ENCODE measurements at places on chromosomes 16 and 17.
A peak's percentile ranks its signal among the peaks of the same experiment; 100 is the strongest.

DNA sequence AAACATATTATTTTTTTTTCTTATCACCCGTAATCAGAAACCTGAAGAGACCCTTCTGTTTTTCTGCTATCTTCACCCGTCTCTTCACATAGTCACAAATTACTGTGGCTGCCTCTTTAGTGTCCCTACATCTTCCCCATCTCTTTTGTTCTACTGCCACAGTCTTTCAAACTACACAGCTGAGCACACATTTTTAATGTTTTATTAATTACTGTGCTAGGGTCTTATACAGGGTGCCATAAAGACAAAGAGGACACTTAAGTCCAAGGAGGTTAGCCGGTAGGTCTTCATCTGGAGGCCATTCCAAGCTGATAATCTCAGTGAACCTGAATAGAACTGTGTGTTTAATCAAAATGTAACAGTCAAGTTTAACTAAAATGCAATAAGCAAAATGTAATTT is 20.7 kb downstream of the CNTNAP4 start:
- H3K27me3 ChIP-seq = no peaks in the 10 kb centered on the region
- DNase-seq = no peak
- H3K4me3 ChIP-seq = no peak overlapping the region
- H3K27ac ChIP-seq = no peak overlapping the region

DNA sequence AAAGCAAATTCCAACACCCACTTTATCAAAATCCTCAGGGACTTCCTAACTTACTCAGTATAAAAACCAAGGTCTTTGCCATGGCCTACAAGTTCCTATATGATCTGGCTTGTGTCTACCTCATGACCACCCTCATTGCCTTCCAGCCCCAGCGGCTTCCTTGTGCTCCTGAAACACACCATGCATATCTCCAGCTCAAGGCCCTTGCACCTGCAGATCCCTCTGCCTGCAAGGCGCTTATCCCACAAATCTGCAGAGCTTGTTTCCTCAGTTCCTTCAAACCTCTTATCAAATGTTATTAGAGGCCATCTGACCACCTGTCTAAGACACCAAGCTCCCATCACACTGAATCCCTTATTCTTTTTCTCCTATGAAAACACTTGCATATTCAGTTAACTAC is 2.6 kb downstream of the BBS2 start:
- H3K4me3 ChIP-seq = no peak overlapping the region
- no peak overlapping the region for H3K27ac ChIP-seq
- no peaks in the 10 kb centered on the region for H3K36me3 ChIP-seq
- H3K4me1 ChIP-seq = no peaks in the 10 kb centered on the region
- H3K27me3 ChIP-seq = no peaks in the 10 kb centered on the region

- H3K4me1 ChIP-seq = no peaks in the 10 kb centered on the region
- peaks cover 79% of the 10 kb centered on the region for H3K36me3 ChIP-seq
Observed at GRCh38 chr16:75629132-75629531, 6.1 kb upstream of the ADAT1 start.

DNA sequence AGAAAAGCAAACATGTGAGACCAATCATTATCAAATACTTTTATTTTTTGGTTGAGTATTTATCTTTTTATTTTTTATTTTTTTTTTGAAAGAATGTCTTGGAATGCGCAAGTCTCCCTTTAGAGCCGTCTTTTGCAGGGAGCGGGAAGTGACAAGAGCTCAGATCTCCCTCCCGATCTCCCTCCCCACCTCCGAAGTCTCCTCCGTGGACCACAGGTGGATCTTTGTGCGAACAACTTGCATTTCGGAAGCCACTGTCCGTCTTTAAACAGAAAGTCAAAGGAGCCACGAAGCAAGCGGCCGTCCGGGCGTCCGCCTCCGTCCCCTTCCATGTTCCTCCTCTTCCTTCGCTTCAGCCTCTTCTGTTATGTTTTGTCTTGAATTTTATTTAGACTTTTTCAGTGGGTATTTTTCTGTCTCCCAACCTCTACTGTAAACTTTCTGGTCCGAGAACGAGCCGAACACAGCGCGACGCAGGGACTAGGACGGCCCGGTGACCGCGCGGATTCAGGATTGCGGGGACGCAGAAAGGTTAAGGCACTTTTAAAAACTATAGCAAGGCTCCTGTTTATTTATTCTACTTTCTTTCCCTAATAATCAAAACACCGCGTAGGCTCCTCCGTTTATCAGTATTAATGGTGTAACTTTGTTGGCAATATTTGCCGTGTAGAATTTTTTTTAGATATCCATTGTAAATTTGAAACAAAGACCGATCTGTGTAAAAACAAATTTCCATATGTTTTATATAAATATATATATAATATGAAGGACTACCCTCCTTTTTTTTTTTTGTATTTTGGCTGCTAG is 3.3 kb downstream of the FOXF1 start:
- DNase-seq = no peak
- H3K27me3 ChIP-seq = peaks cover 89% of the 10 kb centered on the region
- peak overlapping the region; percentile 69 for H3K4me3 ChIP-seq
- H3K27ac ChIP-seq = no peak overlapping the region

GRCh38 chr16:56424791-56425438 is 430 bp downstream of the AMFR start:
- DNase-seq = peak; percentile 45
- H3K27me3 ChIP-seq = no peaks in the 10 kb centered on the region
- H3K27ac ChIP-seq = no peak overlapping the region
- no peaks in the 10 kb centered on the region for H3K36me3 ChIP-seq
- peak overlapping the region; percentile 95 for H3K4me3 ChIP-seq

DNA sequence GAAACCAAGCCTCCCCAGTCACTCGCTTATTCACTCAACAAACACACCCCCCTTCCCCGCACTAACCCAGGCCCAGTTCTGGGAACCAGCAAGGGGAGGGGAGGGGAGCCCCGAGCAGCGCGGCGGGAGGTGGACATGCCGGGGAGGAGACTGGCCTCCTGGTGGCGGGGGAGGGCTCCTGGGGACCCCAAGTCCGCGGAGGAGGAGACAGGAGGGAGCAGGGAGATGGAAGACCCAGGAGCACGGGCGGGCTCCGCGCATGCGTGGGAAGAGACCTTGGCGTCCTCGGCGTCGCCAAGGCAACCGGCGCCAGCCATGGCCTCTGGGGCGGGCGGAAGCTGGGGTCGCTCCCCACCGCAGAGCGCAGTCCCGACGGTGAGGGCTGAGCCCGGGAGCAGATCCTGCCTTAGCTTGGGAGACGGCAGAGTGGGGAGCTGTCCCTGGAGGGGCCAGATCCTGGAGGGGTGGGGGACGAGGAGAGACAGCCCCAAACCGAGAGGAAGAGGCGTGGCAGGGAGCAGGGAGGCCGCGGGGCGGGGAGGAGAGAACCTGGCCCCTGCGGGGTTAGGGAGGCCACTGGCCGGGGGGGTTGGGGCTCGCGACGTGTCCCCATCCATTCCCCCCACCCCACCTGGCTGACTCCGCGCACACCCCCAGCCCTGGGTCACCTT is at the start of gene PRR29:
TSS of gene PRR29 (plus strand) at position 302 of the 671 bp plus-strand sequence. CDS start at position 316, 14 bp downstream.
- peaks cover 6% of the 10 kb centered on the region for H3K27me3 ChIP-seq
- H3K36me3 ChIP-seq = no peaks in the 10 kb centered on the region
- H3K4me3 ChIP-seq = peak within 1 kb of the TSS; percentile 91
- no peak within 1 kb of the TSS for H3K27ac ChIP-seq

DNA sequence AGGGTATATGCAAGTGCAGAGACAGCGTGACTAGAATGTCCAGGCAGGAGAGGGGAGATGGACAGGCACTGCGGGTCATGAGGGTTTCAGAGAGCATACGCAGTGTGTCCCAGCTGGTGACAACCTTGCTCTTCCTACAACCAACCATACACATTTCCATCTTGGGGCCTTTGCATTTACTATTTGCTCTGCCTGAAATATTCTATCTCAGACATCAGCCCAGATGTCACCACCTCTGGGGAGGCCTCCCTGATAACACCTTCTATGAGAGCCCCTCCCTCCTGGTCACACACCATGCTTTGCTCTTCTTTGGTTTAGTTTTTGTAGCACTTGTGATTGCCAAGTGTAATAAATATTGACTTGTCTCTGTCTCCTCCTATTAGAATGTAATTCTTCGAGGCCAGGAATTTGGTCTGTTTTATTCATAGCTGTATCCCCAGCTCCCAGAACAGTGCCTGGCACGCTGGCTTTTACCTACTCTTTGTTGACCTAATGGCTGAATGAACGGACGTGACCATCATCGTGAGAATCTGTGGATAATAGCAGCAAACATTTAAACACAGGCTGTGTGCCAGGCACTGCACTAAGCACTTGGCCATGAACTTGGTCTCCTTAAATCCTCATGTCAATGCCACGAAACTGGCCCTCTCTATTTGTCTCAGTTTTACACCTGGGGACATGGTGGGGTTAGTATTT is 51.9 kb downstream of the PLCG2 start:
- H3K36me3 ChIP-seq = no peaks in the 10 kb centered on the region
- H3K27ac ChIP-seq = no peak overlapping the region
- H3K4me3 ChIP-seq = no peak overlapping the region
- peaks cover 3% of the 10 kb centered on the region for H3K4me1 ChIP-seq

- H3K4me3 ChIP-seq = no peak overlapping the region
- no peak for DNase-seq
- H3K27ac ChIP-seq = no peak overlapping the region
Observed at GRCh38 chr17:4074831-4075495, 67.9 kb downstream of the ZZEF1 start.

DNA sequence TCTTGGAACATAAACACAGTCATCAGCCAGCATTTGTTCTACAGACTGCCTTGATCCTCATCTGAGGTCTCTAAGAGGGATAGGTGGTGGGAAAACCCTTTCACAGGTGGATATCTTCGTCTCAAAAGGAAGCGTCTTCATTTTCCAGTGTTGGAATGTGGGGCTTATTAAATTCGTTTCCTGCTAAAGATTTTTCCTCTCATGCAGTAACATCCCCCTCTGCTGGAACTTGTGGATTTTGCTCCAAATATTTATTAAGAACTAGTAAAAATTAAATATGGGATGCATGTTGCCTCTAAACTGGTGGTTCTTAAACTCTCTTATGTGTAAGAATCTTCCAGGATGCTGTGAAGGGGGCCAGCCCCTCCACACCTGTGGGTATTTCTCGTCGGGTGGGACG is 20.1 kb upstream of the MLYCD start:
- DNase-seq = no peak
- H3K27ac ChIP-seq = no peak overlapping the region
- H3K36me3 ChIP-seq = peaks cover 8% of the 10 kb centered on the region
- H3K27me3 ChIP-seq = no peaks in the 10 kb centered on the region

DNA sequence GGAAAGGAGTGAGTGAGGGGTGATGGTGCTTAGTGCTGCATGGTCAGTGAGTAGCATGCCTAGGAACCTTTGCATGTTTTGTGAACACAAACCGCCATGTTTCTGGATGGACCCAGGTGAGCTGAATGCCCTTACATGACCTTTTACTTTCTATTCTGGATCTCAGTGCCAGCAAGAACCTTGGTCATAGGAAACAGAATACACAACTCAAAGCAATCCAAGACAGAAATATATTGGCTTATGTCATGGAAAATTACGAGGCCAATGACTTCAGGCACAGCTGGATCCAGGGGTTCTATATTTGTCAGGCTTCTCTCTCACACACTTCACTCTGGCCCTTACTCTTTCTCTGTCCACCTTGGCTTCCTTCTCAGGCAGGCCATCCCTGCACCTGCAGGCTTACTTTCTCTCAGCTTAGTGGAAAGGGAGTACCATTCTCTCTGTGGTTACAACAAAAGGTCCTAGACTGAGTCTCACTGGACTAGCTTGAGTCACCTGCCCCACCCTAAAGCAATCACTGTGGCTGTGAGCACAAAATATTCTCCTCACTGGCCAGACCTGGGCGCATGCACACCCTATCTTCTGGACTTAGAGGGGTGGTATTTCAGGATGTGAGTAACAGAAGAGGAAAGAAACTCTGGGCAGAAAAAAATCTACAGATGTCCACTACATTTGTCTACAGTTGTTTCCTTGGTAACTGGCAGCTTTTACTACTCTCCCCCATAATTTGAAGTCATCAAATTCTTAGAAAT is 20.4 kb upstream of the CPNE2 start:
- no peak for DNase-seq
- no peaks in the 10 kb centered on the region for H3K36me3 ChIP-seq
- H3K4me1 ChIP-seq = no peaks in the 10 kb centered on the region

DNA sequence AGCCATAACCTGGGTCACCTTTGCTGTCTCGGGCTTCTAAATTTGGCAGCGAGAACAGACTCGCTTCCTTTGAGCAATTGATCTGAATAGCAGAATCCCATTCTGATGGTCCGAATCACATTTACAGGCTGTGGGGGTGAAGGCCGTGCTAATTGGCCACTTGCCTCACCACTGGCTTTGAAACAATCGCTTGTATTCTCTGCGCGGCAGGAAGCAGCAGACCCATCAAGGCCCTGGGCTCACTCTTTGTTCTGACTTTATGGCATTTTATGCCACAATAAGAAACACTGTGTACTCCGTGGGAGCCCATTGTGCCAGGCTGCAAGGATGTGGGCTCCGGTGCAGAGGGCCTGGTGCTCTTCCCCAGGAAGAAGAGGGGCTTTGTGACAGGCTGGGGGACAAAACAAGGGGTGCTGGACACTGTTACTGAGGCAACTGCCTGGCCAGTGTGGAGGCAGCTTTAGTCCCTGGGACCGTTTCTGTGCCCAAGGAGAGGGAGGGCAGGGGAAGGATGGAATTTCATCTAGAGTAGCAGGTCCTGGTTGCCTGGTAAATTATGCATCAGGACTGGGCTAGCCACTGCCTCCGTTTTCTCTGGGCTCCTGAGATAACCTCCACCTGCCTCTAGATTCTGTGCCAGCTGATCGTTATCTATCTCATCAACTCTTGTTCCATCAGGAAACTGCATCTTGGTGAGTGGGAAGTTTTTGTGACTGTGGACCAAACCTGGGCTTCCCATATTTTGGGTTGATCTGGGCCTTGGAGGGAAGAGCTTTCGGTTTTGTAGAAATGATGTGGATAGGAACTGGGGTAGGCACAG is 78.5 kb downstream of the MRC2 start:
- H3K4me3 ChIP-seq = peak overlapping the region; percentile 90
- H3K4me1 ChIP-seq = peaks cover 5% of the 10 kb centered on the region
- H3K27ac ChIP-seq = no peak overlapping the region
- H3K36me3 ChIP-seq = peaks cover 21% of the 10 kb centered on the region

- DNase-seq = no peak
- no peak overlapping the region for H3K27ac ChIP-seq
- H3K4me3 ChIP-seq = no peak overlapping the region
- H3K27me3 ChIP-seq = no peaks in the 10 kb centered on the region
Observed at GRCh38 chr16:82152641-82153112, 17.3 kb downstream of the MPHOSPH6 start.

- no peak overlapping the region for H3K27ac ChIP-seq
- DNase-seq = no peak
- no peaks in the 10 kb centered on the region for H3K27me3 ChIP-seq
- no peak overlapping the region for H3K4me3 ChIP-seq
- peaks cover 2% of the 10 kb centered on the region for H3K4me1 ChIP-seq
Observed at GRCh38 chr16:27199736-27200135, 3.6 kb upstream of the KDM8 start.

- H3K36me3 ChIP-seq = peaks cover 51% of the 10 kb centered on the region
- H3K27me3 ChIP-seq = no peaks in the 10 kb centered on the region
Observed at GRCh38 chr16:16032271-16032979, 83.0 kb downstream of the ABCC1 start.

GRCh38 chr16:57360321-57360935 is 1.8 kb downstream of the CCL22 start:
- H3K27me3 ChIP-seq = no peaks in the 10 kb centered on the region
- no peaks in the 10 kb centered on the region for H3K36me3 ChIP-seq
- DNase-seq = no peak
- H3K27ac ChIP-seq = no peak overlapping the region

GRCh38 chr17:80798595-80799537 is 192.8 kb upstream of the CHMP6 start:
- H3K27me3 ChIP-seq = no peaks in the 10 kb centered on the region
- H3K4me3 ChIP-seq = no peak overlapping the region
- peaks cover 10% of the 10 kb centered on the region for H3K36me3 ChIP-seq
- no peak overlapping the region for H3K27ac ChIP-seq
- H3K4me1 ChIP-seq = no peaks in the 10 kb centered on the region
